ENCODE measurements at places on chromosomes 2 and 18.

- DNase-seq: no peak
These were observed 307.2 kb upstream of the MMADHC start for GRCh38 chr2:149894760-149895159.

DNA sequence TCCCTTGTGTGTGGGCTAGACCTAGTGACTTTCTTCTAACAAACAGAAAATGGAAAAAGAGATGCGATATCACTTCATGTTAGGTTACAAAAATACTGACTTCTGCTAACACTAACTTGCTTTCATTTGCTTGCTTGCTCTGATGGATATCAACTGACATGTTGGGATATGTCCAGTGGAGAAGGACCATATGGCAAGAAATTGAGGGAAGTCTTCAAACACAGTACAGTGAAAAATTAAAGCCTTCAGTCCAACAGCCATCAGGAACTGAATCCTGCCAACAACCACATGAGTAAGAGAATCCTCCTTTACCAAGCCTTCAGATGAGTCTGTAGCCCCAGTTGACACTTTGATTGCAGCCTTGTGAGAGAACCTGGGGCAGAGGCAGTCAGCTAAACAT, 143.9 kb downstream of the MAIP1 start:
- no peak for DNase-seq

- no peak for DNase-seq
These were observed 48.4 kb downstream of the ATP8B1 start for GRCh38 chr18:57754577-57755338.

DNA sequence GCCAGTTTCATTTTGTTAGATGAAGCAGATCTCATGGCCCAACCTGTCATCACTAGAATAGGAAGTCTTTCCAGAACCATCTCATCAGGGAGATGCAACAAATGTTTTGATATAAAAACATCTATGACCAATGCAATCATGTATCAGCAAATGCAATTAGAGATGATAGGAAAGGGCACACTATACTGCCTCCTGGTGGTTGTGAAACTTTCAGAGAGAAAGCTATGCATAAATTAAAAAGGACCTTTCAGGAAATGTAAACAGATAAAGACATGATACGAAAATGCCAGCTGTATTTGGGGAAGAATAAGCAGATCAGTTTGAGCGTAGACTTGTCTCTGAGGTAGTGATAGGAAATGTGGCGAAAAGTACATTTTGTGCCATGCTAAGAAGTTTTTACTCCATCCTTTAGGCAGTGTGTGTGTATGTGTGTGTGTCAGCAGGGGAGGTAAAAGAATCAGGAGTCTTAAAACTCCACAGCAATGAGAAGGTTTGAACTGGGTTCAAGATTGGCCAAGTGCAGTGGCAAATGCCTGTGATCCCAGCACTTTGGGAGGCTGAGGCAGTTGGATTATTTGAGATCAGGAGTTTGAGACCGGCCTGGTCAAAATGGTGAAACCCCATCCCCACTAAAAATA, 479.3 kb downstream of the CPS1 start:
- DNase-seq: no peak

GRCh38 chr2:204042401-204042800, 105.8 kb downstream of the ICOS start:
- DNase-seq: no peak

Measured in stimulated activated CD4-positive, alpha-beta T cell treated with anti-CD3 and anti-CD28 coated beads, Interleukin-1b, Interleukin-23, amount 100 ng/mL, for 1 hour (primary cell).